Astrocyte (in vitro differentiated cells and primary cell): ENCODE measurements at places on chromosomes 3 and 15.

- H3K27me3 ChIP-seq: no peaks in the 10 kb centered on the region
- no peak overlapping the region for H3K27ac ChIP-seq
- no peaks in the 10 kb centered on the region for H3K4me1 ChIP-seq
- no peaks in the 10 kb centered on the region for H3K36me3 ChIP-seq
Observed at GRCh38 chr3:41365973-41366372, 166.7 kb downstream of the CTNNB1 start.

DNA sequence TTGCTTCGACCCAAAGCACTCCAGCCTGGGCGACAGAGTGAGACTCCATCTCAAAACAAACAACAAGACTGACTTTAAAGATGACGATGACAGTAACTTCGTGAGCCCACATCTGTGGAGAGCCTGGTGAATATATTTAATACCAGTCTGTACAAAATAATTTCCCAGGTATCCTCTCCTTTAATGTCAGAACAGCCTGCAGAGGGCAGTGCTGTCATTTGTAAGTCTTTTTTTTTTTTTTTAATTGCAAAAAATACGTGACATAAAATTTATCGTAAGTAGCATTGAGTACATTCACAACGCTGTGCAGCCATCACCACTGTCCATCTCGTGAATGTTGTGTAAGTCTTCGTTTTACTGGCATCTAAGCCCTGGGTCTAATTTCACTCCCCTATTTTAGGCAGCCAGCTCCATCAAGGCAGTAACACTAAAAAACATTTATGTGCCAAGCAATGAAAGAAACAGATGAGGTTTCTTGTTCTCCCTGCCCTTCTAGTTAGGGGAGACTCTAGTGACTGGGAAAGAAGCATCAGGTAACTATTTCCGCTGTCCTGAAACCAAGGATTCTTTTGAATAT lies 1.4 kb downstream of the HTD2 start:
- DNase-seq: peak; percentile 50
- peak overlapping the region; percentile 96 for H3K4me3 ChIP-seq
- H3K4me1 ChIP-seq: peaks cover 8% of the 10 kb centered on the region
- H3K27ac ChIP-seq: peak overlapping the region; percentile 99

- peak; percentile 81 for DNase-seq
- H3K4me1 ChIP-seq: peaks cover 3% of the 10 kb centered on the region
- no peaks in the 10 kb centered on the region for H3K36me3 ChIP-seq
- H3K4me3 ChIP-seq: no peak overlapping the region
Observed at GRCh38 chr3:185995352-185995751, 57.5 kb upstream of the TRA2B start.

- H3K27me3 ChIP-seq: no peaks in the 10 kb centered on the region
- peaks cover 16% of the 10 kb centered on the region for H3K36me3 ChIP-seq
- peaks cover 32% of the 10 kb centered on the region for H3K4me1 ChIP-seq
- no peak for DNase-seq
Observed at GRCh38 chr3:120449251-120449650, 1.5 kb downstream of the FSTL1 start.

- H3K27ac ChIP-seq: no peak overlapping the region
- no peaks in the 10 kb centered on the region for H3K4me1 ChIP-seq
- H3K4me3 ChIP-seq: no peak overlapping the region
- DNase-seq: no peak
- no peaks in the 10 kb centered on the region for H3K27me3 ChIP-seq
Observed at GRCh38 chr3:173770796-173771573, 373.4 kb downstream of the NLGN1 start.

- no peaks in the 10 kb centered on the region for H3K36me3 ChIP-seq
- H3K4me3 ChIP-seq: no peak overlapping the region
- DNase-seq: no peak
- no peaks in the 10 kb centered on the region for H3K4me1 ChIP-seq
Observed at GRCh38 chr3:48863122-48863521, 15.4 kb upstream of the PRKAR2A start.

GRCh38 chr15:78065284-78065872 lies 12.1 kb downstream of the TBC1D2B start:
- no peak overlapping the region for H3K4me3 ChIP-seq
- H3K27ac ChIP-seq: peak overlapping the region; percentile 91
- peak; percentile 99 for DNase-seq
- H3K27me3 ChIP-seq: no peaks in the 10 kb centered on the region
- H3K36me3 ChIP-seq: no peaks in the 10 kb centered on the region
- H3K4me1 ChIP-seq: peaks cover 56% of the 10 kb centered on the region

- no peak overlapping the region for H3K27ac ChIP-seq
- no peak overlapping the region for H3K4me3 ChIP-seq
- no peaks in the 10 kb centered on the region for H3K36me3 ChIP-seq
- peaks cover 16% of the 10 kb centered on the region for H3K4me1 ChIP-seq
Observed at GRCh38 chr3:67529337-67529736, 125.1 kb downstream of the SUCLG2 start.
